AG10803 (cell line): ENCODE measurements at places on chromosomes 3 and 15.

DNA sequence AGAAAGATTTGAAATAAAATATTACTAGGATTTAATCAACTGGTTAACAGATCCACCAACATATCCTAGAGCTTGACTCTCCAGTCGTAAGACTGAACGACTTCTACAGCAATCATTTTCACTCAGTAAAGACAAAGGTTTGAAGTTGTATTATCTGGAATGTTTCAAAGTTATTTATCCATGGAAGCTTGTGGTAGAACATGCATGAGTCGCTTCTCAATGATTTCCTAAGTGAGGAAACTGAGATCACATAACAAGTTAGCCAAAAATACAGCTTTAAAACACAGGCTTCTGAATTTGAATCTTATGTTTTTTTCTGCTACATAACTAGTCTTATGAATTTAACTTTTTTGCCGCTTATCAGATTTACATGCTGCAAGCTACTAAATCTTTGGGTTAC, 241.8 kb downstream of the FOXP1 start:
- DNase-seq = peak; percentile 86

GRCh38 chr3:71406972-71407810, 176.3 kb downstream of the FOXP1 start:
- DNase-seq = peak; percentile 44

GRCh38 chr3:94028093-94028837, at the start of gene STX19:
Gene STX19 (minus strand): TSS chr3:94028597. CDS start chr3:94015269, 13,328 bp downstream.
- DNase-seq = no peak

- DNase-seq = no peak
Observed at GRCh38 chr3:32897981-32898623, 53.3 kb upstream of the CCR4 start.

DNA sequence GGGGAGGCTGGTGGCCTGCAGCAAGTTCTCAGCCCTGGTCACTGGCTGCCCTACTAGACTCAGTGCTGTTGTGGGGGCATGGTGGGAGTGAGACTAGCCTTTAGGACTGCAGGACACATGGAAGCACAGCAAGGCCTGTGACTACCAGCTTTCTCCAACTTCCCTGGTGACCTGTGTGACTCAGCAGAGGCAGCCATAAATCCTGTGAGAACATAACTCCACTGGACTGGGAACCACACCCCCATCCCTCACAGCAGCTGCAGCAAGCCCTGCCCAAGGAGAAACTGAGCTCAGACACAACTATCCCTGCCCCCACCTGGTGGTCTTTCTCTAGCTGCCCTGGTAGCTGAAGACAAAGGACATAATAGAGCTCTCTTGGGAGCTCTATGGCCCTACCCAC, 111.3 kb downstream of the DCLK3 start:
- peak; percentile 55 for DNase-seq

DNA sequence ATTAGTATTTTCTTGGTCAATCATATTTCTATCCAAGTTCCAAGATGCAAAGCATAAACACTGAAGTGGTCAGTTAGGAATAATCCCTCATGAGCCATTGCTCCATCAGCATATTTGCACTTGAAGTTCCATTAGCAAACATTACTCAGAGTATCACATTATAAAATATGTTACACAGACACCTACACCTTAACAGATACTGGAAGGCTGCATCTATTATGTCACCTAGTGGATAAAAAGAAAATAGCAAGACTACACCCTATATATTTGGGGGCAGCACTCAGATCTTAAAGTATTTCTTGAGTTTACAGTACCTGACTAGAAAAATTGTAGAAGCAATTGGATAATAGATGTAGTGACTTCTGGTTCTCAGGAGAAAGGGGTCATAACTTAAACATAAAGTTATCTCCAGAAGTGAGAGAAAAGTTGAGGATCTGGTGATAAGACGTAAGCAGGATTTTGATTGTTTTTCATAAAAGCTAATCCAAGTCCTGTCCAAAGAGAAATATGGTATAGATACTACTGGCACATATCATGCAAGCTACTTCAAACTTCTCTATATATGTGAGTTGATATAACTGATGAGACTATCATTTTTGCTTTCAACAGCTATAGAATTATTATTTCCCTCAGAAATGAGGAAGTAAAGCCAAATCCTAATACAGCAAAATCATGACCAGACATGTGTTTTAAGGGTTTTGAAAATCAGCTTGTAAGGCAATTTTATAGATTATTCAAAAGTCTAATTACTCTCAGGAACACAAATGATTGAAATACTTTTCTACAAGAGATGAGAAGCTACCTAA, 422.2 kb downstream of the GBE1 start:
- peak; percentile 2 for DNase-seq
